ENCODE measurements at places on chromosomes 1 and 21.

GRCh38 chr1:245378311-245378722 is 223.5 kb downstream of the KIF26B start:
- DNase-seq, result no peak

DNA sequence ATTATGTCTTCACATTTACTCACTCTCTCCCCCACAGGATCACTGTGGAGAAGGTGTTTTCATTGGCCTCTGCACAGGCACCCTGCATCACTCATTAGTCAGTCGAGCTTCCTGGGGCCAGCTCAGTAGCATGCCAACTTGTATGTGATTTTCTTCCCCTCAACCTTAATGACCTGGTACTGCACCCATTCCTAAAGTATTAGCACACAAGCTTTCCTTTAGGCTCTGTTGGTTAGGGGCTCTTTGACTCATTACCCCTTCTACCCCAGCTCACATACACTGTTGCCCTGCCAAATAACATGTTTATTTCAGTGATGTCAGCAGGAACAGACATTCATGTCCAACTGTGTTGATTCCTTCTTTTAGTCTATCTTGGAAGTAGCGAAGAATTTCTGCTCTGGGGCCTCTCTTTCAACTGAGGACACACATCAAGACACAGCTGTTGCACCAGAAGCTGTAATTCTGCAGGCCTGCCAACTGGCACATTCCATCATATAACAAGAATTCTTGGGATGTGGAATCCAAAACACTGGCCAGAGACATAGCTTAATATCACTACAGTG is 603.5 kb upstream of the ADAMTS5 start:
- no peak for DNase-seq

GRCh38 chr1:224317383-224318045 is 12.5 kb downstream of the NVL start:
- DNase-seq, result no peak

- DNase-seq, result no peak
Measured at GRCh38 chr1:81435175-81435574, 365.6 kb upstream of the ADGRL2 start.

- DNase-seq, result no peak
Measured at GRCh38 chr1:61612602-61613001, 112.3 kb downstream of the TM2D1 start.
